ENCODE measurements at places on chromosomes 7 and 10.

DNA sequence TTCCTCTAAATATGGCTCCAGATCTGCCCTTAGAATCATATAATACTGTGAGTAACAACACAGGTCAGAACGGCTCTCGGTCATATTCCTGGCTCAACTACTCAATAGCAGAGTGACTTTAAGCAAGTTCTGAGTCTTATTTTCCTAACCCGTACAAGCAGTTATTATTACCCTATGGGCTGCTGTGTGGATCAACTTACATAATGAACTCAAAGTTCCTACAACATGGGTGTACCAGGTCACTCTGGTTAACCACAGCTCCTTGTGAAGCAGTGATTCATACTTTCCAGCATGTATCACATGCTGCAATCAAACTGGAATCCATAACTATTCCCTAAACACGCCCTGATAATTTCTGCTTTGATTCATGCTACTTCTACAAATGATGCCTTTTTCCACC lies 107.3 kb downstream of the LRRN3 start:
- DNase-seq: no peak

GRCh38 chr7:44379366-44380188 lies 54.2 kb upstream of the CAMK2B start:
- no peak for DNase-seq

DNA sequence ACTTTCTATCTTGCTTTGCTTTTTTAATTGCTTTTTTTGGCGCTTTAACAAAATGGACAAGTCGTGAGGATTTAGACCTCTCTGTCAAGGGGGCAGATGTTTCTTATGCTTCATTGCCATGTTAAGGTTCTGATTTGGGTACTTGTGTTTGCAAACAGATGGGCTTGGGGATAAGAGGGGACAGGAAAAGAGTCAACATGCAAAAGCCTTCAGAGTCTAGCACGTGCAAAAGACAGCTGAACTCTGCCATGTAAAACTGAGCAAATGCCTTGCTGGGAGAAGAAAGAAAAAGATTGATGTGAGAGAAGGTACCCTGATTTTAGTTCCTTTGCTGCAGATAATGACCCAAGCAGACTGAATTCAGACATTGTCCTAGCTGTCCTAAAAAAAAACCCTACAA lies 173.1 kb downstream of the KIAA1217 start:
- no peak for DNase-seq

- no peak for DNase-seq
Measured at GRCh38 chr10:126569513-126570244, 100.8 kb downstream of the C10orf90 start.

DNA sequence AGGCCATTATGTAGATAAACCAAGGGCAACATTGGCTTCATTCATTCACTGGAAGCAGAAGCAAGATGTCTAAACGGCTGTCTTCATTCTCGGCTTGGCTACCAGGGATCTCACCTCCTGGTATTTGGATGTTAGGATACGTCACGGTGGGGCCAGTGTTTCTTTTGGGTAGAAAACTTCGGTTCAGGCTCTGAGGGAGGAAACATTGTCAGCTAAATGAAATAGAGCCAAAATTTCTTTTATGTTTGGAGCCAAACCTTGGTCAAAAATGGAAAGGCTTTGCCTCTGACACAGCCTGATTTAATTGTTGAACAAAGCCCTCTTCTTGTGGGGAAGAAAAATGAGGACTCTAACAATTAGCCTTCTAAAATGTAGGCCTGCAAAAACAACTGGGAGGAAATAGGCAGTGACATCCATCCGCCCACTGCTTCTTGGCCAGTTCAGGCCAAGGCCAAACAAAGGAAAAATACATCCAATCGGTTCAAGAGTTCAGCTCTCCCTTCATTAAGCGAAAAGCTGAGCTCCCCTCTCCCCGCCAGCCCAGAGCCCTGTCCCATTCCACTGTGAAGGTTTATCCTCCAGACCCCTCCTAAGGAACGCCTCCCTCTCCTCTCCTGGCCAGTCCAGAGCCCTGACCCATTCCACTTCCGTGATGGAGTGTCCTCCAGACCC lies 44.4 kb downstream of the PFKFB3 start:
- DNase-seq: no peak

DNA sequence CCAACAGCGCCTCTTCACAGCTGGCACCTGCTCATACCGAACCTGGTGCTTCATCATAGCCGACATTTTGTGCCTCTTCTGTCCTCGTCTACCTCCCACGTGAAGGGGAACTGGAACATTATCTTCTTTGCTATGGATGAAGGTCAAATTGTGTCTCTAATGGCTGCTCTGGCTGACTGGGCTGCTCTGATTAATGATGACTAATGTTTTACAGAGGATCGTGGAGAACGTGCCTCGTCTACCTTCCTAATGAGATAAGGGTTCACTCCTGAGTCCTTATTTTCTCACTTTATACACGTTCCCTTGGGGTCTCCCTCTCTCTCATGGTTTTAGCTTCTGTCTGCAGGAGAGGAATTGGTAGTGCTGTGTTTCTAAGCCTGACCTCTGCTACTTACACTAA lies 420.3 kb downstream of the PHTF2 start:
- DNase-seq: no peak

GRCh38 chr7:134771111-134771510 lies 8.3 kb upstream of the CALD1 start:
- DNase-seq: no peak

GRCh38 chr7:147535701-147536111 lies 1054.9 kb upstream of the C7orf33 start:
- DNase-seq: no peak

- no peak for DNase-seq
Measured at GRCh38 chr7:98215561-98216495, 4.6 kb downstream of the BHLHA15 start.

DNA sequence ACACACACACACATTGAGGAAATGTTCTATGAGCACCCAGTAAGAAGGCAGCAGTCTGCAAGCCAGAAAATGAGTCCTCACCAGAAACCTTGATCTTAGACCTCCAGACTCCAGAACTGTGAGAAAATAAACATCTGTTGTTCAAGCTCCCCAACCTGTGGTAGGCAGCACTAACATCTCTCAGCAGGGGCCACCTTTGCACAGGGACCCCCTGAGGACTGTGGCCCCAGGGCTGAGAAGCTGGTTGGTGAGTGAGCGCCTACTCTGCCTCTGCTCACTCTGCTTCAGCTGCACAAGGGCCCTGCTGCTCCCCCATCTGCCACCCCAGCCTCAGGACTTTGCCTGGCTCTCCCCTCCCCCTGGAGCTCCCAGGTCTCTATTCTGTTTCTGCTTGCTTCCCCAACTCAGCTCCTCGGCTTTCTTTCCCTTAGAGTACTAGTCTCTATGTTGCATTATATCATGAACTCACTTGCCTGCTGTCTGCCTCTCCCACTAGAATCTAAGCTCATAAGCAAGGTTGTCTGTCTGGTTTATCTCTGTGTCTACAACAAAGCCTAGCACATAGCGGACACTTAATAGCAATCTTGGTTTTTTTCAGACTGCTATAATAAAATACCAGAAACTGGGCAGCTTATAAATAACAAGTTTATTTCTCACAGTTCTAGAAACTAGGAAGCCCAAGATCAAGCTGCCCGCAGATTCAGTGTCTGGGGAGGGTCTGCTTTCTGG lies 40.4 kb upstream of the PRLHR start:
- no peak for DNase-seq

DNA sequence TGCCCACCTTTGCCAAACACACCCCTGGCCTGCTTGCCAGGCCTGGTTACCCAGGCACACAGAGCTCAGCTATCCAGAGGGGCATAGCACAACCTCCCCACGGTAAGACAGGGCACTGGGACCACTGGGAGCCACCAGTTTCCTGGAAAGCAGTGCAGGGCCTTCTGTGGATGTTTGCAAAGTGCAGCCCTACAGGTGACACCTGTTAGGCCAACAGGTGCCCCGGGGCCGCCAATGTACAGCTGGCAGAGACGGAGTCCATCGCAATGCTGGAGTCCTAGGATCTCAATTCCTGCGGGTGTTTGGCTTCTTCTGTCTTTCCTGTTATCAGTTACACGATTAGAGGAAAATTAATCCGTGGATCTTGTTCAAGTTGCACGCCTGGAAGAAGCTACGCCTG lies 94.9 kb downstream of the NPTX2 start:
- DNase-seq: no peak

DNA sequence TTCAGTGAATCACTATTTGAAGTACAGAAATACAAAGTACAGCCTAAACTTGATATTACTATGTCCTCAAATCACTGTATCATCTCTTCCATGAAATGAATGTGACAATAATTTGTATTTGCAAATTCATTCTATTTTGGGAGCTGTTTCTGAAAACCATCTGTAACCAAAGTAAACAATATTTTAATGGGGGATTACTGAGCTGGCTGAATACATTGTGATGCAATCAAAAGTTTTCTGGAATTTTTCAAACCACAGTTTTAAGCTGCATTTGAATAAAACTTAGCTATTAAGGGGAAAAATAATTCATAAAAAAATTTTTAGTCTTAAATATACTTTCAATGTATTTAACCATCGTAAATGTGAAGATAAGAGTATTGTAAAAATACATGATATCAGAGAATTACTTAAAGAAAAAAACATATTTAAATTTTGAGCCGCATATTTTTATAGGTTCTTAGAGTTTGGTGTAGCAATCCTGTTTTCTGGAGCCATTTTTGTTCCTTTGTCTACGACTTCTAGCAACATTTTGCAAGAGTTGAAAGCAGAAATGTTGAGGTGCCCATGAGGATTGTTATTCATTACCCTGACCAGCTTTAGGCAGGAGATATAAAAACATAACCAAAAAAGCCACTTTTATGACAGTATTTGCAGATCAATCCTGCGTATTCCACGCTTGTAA lies 45.9 kb upstream of the AGMO start:
- DNase-seq: no peak

DNA sequence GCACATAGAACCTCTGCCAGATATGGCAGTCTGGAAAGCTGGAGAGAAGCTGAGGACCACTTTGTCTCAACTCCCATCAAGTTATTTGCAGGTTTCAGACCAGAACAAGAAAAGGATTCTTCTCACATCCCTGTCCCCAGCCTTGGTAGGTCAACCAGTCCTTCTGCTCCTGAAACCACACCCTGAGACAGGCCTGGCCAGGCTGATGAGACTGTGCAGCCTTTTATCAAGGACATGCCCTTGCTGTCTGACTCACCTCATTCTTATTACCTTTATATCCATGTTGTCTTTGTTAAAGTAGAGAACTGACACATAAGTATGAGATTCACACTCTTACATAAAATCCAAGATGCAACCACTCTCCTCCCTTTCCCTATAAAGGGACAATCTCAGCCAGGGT lies 354.9 kb downstream of the PLXNA4 start:
- no peak for DNase-seq

DNA sequence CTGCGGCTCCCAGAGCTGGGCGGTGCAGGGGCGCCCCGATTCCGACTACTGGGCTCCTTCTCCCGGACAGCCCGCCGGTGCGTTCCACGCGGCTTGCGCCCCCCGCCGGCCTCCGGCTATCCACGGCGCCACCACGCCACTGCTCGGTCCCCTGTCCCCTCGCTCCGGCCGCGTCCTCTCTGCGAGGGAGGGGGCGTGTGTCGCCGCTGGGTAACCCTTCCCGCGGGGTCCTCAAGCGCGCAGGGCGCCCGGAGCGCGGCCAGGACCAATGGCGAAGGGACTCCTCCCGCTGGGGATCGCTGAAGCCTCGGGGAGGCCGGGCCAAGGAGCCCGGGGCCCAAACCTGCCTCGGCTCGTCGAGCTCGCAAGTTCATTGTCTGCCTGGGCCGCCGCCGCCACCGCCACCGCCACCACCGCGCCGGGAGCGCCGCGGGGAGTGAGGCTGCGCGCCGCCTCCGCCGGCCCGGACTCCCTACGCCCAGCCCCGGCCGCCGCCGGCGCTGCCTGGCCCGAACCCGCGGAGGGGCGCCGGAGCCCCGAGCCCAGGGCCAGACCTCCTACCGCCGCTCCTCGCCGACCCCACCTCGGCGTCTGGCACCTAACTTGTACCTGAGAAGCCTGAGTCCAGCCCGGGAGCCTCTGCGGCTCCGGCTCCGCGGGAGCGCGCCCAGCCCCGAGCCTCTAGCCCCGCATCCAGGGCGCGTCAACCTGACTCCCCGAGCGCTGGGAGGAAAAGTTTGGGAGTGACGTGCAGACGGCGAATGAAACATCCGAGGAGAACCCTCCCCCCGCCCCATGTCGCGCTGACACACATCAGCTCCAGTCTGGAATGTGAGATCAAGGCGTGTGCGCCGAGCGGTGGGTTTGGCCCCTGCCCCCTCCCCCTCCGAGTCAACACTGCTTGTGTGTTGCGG lies at the start of gene CHST15:
Gene CHST15, minus strand, starts transcription at position 739 of the 914 bp plus-strand sequence. CDS start 47,386 bp downstream, outside the sequence.
- DNase-seq: no peak

DNA sequence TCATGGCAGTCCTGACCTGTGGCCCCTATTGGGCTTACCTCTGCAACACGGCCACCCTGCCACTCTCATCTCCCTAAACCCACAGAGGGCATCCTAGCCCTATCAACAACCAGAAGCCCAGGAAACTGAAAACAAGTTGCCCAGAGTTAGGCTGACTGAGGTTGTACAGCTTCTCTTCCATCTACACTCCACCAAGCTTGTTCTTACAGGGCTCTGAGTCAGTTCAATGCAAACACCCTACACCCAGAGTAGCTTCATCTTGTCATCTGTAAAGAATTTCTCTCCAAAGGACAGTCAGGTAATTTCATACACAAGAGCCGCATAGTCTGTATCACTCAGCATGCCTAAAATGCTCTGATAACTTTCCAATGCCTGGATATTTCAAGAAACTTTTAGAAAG lies 175.4 kb downstream of the ARID5B start:
- DNase-seq: no peak

DNA sequence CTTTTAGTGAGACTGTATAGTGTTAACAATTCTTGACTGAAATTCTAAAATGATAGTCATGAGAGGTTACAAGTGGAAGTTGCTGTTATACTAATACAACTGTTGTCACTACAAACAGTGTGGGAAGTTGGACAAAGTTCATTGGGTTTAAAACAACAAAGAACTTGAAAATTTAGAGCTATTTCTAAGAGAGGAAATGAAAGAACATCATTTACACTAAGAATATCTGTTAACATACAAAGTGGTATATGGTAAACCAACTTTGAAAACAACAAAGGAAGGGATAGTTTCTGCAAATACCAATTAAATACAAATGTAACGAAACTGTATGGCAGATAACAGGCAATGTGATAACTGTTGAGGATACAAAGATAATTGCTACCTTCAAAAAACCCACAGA lies 11.6 kb downstream of the MTPN start:
- no peak for DNase-seq

- no peak for DNase-seq
Measured at GRCh38 chr10:84534168-84534567, 205.8 kb downstream of the CCSER2 start.

DNA sequence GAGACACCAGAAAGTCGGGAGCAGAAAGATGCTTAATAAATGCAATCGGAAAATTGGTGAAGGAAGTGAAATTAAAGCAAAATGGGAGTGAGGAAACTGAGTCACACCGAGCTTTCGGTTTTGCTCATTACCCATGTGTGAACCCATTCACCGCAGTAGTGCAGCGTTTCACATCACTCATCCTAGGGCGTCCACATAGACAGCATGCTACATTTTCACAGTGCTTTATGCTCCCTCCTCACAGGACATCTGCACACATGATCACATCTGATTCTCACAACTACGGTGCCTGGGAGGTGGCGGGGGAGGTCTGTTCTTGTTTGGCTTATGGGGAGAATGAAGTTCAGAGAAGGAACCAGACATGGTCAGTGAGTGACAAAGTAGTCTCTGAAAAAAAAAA lies 36.6 kb upstream of the ATP6V0A4 start:
- no peak for DNase-seq

- no peak for DNase-seq
Measured at GRCh38 chr7:117088623-117089194, 135.4 kb downstream of the ST7 start.
